Cerebellar cortex (tissue), 1 donor: ENCODE measurements at places on chromosomes 13 and 19.

DNA sequence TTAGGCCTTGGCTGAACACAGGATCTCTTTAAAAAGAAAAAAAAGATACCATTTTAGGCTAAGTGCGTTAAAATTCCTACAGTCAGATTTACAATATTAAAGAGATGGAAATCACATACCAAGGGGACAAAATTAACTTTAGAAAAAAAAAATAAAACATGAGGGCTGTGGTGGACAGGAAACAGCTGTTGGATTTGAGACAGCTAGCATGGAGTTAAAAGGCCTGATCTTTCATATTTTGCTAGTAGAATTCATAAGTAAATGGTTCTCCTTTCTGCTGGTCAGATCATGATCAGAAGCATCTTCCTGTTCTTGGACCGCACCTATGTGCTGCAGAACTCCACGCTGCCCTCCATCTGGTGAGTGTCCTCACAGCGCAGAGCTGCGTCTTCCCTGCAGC lies 19.7 kb downstream of the CUL4A start:
- no peak for DNase-seq

- no peak for DNase-seq
These were observed 13.2 kb upstream of the PAK4 start for GRCh38 chr19:39112338-39112890.

DNA sequence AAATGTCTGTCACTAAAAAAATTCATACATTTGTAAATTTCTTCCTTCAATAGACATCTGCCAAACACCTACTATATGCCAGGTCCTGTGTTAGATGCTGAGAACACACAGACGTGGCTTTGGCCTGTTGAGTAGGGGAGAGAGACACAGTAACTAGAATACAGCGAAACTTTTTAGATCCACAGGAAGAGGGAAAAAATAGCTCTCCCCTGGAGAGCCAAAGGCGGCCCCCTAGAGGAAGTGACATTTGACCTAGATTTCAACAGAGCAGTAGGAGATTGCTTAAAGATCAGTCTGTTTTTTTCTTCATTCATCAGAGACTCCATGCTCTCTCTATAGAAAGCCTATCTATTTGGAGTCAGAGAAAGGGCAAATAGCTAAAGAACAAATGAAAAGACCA lies 11.3 kb downstream of the LCP1 start:
- no peak for DNase-seq

DNA sequence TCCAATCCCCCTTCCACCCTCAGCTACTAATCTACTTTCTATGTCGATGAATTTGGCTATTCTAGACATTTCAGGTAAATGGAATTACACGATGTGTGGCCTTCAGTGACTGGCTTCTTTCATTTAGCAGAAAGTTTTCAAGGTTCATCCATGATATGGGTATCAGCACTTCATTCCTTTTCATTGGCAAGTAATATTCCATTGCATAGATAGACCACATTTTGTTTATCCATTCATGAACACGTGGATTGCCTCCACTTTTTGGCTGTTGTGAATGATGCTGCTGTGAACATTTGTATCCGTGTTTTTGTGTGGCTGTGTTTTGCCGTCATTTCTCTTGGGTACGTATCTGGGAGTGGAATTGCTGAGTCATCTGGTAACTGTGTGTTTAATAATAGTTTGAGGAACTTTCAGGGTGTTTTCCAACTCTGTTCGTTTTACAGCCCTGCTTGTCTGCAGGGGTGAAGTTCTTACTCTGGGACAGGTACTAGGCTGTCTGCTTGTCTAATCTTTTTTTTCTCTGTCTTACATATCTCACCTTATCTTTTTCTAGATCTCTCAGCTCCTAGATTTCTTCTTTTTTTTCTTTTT lies 32.5 kb downstream of the MARK4 start:
- DNase-seq = no peak

- no peak for DNase-seq
These were observed 28.9 kb downstream of the MLLT1 start for GRCh38 chr19:6250909-6251308.

- no peak for DNase-seq
These were observed 14.9 kb downstream of the TIMM13 start for GRCh38 chr19:2412449-2412848.
